ENCODE measurements at places on chromosomes 1 and 21.

DNA sequence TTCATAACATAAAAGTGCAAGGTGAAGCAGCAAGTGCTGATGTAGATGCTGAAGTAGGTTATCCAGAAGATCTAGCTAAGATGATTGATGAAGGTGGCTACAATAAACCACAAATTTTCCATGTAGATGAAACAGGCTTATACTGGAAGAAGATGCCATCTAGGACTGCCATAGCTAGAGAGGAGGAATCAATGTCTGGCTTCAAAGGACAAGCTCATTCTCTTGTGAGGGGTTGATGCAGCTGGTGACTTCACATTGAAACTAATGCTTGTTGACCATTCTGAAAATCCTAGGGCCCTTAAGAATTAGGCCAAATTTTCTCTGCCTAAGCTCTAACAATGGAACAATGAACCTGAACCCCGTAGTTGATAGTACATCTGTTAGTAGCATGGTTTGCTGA is 34.0 kb downstream of the FLVCR1 start:
- no peak for DNase-seq

DNA sequence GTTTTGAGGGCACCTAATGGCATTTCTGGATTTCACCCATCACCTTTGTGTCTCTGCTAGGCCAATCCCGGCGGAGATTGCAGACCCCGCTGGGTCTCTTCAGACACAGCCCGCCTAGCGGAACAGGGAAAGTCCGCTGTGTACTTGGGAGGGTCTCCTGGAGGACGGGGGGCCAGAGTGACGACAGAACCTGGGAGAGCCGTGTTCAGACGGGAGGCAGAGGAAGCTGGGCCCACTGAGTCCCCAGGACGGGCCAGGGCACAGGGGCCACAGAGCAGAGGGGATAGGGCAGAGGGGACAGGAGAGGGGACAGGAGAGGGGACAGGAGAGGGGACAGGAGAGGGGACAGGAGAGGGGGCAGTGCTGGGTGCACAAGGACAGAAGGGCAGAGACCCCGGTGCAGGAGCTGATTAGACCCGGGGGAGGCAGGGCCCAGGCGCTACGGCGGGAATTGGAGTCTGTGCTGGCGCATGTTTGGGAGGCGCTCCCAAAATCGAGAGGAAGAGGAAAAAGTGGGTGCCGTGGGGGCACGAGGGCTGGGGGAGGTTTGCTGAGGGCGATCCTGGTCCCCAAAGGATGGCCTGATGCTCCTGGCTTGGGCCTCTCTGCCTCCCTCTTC is 12.7 kb downstream of the TRPM2 start:
- DNase-seq = no peak

GRCh38 chr1:205633421-205633976 is 1.7 kb upstream of the ELK4 start:
- DNase-seq = no peak

GRCh38 chr1:9760824-9761223 is 62.9 kb downstream of the CLSTN1 start:
- DNase-seq = no peak

- DNase-seq = no peak
Measured at GRCh38 chr21:31265366-31266013, 78.6 kb downstream of the TIAM1 start.

- DNase-seq = no peak
Measured at GRCh38 chr1:59396387-59396786, 99.5 kb downstream of the FGGY start.

DNA sequence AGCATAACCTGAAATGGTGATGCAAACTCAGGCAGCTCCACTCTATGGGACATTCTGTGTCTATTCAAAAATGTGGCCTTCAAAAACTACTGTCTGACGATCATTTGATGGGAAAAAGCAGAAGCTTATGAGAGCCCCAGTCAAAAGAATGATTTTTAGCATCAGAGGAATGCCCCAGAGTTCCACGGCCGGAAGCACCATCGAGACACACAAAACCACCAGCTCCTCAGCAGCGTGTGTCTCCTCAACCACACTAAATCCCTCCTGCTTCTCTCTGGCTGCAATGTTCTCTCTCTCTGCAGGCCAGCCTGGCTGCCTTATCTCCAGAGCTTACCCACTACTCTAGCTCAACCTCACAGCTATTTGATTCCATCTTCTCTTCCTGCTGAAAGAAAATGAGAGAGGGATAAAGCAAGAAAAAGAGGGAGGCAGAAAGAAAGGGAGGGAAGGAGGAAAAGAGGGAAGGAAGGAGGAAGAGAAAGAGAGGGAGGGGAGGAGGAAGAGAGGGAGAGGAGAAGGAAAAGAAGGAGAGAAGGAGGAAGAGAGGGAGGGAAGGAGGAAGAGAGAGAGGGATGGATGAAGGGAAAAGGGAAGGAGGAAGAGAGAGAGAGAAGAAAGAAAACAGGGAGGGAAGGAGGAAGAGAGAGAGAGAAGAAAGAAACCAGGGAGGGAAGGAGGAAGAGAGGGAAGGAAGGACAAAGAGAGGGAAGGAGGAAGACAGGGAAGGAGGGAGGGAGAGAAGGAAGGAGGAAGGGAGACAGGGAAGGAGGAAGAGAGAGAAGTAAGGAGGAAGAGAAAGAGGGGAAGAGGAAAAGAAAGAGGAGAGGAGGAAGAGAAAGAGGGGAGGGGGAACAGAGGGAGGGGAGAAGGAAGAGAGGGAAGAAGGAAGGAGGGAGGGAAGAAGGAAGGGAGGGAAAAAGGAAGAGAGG is 33.5 kb upstream of the LAPTM5 start:
- DNase-seq = no peak
